ENCODE measurements at places on chromosomes 6 and 20. TPM values are rescaled to one million over a fixed set of nuclear protein-coding genes. Genes with fewer than 3 reads are reported as not detected.

DNA sequence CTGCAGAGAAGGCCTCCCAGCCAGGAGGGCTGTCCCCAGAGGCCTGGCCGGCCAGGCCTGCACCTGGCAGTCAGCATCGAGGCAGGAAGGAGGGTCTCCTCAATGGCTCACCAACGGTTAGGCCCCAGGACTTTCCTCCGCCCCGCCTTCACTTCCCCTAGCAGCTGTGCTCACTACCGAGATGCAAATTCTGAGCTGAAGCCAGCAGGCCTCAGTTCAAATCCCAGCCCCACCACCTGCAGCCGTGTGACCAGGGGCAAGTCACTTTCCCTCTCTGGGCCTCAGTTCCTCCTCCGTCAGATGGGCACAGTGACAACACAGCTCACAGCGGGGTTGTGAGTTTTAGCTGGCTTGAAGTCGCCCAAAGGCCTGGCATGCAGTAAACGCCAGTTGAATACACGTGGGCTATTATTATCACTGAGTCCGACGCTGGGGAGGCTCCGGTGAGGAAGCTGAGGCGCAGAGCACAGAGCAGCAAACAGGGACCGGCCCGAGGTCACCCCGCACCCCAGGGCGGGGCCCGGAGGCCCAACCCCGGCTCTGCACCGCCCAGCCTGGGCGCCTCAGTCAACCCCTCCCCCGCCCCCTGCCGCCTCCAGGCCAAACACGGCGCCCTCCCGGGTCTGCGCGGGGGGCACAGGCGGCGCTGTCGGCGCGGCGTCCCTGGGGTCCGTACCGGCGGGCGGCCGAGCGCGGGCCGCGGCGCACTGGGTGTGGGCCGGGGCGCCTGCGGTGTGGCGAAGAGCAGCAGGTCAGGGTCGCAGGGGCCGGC, 671 bp downstream of the E2F1 start:
- no peak for DNase-seq

DNA sequence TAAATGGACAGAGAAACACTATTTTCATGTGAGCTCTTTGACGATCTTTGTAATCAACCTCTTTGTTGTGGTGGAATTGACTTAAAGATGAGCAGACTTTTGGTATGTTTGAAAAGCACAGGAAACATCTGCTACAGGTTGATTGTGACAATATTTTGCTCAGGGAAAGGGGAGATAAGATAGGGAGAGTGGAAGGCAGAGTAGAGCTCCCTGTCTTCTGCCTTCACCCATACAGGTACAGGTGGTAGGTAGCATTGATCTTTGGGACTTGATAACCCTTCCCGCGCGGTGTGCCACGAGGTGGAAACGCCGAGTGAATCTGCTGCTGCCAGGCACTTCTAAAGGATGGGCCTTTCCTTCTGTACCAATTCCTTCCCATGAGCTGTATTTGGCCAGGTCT, 183.6 kb downstream of the UTRN start:
- DNase-seq, result no peak

The GJE1 gene
- not detected for total RNA-seq

The SOBP gene
- total RNA-seq, result 7.4 TPM

The PARD6B gene
- total RNA-seq, result 1.4 TPM

GRCh38 chr6:126531286-126531685, 191.4 kb downstream of the CENPW start:
- no peak for DNase-seq

The NKX2-2 gene
- not detected for total RNA-seq

DNA sequence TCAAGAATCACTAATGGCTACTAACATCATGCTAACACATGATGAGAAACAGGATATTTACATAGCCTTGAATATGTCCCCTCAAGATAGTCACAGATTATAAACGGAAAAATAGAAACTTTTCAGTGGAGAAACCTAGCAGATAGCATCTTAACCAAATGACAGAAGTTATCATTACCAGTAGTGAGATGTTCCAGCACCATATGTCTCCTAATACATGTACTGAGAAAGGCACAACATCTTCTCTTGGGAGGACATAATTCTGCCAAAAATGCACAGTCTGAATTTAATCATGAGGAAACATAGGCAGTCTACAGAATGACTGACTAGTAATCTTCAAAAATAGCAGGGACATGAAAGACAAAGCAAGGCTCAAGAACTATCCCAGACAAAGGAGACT, 19.9 kb upstream of the PRIM2 start:
- no peak for DNase-seq

GRCh38 chr6:16849988-16850680, 88.9 kb upstream of the ATXN1 start:
- DNase-seq, result no peak
